Stimulated activated CD8-positive, alpha-beta memory T cell treated with anti-CD3 and anti-CD28 coated beads, Interleukin-4, amount 100 ng/mL, for 1 hour (primary cell): ENCODE measurements at places on chromosomes 5 and 9.

- no peak for DNase-seq
Measured at GRCh38 chr5:74761241-74761640, 5.7 kb downstream of the GFM2 start.

DNA sequence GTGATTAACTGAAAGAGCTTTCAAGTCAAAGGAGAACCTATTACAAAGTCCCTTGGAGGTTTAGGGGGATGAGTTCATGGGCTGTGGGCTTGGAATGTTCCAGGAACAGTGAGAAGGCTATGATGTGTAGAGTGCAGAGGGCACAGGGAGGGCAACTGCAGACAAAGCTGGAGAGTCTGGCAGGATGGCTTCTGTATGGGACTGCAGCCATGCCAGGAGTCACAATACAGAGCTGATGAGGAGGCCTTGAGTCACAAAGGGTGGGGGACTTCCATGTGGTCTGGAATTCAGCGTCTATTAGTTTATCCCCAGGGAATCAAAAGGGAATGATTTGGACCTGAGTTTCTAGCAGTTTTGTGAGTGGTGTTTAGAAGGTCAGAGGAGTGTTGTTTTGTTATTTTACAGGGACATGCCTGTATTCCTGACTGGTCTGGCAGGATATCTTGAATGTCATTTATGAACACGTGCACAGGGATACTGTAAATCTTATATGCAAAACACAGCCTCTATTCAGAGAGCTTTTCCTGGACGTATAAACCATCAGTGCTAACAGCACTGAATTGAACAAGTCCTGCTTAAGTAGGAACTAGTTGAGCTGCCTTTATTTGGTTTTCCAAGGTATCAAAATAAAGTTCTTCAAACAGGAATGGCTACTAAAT is 14.3 kb upstream of the TEK start:
- DNase-seq: no peak

GRCh38 chr9:16158093-16158492 is 605.2 kb downstream of the CCDC171 start:
- no peak for DNase-seq

- DNase-seq: no peak
Measured at GRCh38 chr9:84330246-84330645, 10.3 kb downstream of the SLC28A3 start.

DNA sequence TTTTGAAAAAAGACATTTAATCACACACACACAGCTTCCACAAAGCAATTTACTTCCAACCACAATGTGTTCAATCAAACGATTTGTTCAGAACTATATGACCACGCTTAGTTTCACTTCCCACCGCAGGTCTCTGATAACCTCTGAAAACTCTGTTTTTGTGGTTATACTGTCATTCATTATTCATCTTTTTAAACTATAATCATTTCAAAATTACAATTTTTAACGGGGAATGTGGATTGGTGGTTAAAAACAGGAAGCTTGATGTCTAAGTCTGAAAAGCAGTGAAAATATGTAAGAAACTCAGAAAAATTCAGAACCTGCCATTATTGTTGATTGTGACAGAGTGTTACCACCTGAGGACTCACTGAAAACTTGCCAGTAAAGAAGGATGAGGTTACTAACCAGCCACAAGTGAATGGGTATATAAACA is 12.7 kb upstream of the TMEM174 start:
- DNase-seq: no peak

DNA sequence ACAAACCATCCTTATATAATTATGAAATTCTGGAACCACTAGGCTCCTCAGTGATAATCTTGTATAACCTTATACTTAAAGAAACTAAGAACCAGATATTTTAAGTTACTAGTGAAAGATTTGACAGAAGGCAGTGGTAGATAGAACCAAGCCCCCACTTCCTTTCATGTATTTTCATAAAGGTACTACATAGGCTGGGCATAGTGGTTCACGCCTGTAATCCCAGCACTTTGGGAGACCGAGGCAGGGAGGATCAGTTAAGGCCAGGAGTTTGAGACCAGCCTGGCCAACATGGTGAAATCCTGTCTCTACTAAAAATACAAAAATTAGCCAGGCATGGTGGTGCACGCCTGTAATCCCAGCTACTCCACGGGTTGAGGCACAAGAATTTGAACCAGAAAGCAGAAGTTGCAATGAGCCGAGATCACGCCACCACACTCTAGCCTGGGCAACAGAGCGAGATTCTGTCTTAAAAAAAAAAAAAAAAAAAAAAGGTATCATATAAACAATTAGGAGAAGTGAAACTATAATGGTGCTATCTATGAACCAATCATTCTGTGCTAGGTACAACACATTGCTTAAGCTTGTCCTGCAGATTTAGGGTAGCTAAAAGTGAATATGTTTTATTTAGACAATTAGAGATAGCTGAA is 27.9 kb upstream of the DTWD2 start:
- DNase-seq: no peak

DNA sequence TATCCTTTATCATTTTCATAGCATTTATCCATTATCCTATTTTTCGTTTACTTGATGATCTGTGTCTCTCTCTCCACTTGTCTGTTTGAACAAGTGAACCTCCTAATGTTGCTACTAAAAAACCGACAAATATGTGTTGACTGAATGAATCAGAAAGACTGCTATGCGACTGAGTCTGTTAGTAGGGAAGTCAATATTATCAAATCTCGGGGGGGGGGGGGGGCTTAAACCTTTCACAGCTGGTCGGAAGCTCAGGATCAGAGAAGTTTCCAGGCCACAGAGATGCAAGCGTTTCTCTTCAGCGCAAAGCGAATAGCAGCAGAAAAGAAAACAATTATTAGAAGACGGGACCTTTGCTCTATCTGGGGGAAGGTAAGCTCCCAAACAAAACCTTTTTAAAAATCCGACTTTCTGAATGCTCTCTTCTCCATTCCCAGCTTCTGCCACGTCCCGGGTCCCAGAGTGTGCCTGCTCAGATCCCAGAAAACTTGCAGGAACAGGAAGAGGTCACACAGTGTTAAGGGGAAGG is 412 bp downstream of the RIOK2 start:
- no peak for DNase-seq

DNA sequence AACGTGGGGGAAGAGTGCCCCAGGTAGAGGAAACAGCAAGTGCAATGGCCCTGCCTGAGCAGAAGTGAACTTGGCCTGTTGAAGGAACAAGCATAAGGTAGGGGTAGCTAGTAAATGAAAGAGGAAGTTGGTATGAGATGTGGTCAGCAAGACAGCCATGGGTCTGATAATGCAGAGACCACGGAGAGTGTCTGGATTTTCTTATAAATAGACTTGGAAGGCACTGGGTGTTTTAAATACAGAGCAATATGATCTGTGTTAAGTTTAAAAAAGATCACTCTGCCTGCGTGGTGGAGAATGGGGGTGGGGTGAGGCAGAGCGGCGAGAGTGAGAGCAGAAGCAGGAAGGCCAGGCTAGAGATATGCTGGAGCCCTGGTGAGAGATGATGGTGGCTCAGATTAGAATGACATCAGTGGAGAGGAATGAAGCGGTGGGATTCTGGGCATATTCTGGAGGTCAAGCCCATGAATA is 4.2 kb downstream of the ADAM19 start:
- no peak for DNase-seq
